ENCODE measurements at places on chromosomes 3 and 15.

DNA sequence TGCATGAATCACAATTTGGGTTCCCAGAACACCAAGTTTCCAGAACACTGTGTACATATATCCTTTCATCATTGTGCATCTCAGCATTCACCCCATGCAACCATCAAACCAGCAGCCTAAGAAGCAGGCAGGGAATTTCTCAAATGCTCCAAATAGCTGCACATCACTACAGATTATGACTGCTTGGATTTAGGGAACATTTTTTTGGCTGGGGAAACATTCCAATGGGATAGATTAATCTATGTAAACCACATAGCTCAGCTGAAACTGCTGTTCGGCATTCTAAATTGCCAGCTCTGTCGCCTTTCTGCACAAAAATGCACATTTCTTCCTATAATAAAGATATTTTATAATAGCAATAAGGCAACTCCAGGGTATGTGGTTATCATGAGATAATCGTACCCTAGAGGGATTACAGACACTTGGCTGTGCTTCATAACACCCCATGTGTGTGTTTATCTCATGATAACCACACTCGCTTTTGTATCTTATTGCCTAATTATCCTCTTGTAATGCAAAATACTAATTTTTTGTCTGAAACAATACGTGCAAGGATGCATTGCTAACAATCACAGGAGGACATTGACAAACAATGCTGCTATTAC lies 483.7 kb upstream of the DPH6 start:
- no peak for DNase-seq

- DNase-seq = no peak
Measured at GRCh38 chr3:189308608-189309007, 136.8 kb downstream of the TPRG1 start.

DNA sequence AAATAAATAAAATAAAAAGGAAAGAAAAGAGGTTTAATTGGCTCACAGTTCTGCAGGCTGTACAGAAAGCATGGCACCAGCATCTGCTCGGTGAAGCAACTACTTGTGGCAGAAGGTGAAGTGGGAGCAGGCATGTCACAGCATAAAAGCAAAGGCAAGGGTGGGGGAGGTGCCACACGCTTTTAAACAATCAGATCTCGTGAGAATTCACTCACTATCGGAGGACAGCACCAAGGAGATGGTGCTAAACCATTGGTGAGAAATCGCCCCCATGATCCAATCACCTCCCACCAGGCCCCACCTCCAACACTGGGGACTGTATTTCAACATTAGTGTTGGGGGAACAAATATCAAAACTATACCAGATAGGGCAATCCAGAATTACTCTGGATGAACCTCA lies 15.3 kb downstream of the SCG3 start:
- DNase-seq = no peak

DNA sequence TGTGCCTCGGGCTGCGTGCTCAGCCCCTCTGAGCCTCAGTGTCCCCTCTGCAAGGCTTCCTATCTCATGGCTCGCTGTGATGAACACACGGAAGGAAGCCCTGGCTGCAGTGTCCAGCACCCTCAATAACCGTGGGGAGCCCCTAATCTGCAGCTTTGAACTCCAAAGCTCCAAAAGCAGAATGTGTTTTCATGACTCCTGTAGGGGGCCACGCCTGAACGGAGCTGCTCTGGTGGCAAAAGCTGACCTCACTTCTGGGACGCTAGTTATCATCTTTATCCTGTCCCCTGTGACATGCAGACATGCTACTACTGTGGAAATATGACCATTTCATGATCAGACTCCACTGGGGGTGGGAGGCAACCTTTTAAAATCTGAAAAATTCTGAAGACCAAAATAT lies 98.8 kb downstream of the SEC22A start:
- DNase-seq = no peak

GRCh38 chr3:26984416-26985390 lies 362.1 kb downstream of the LRRC3B start:
- no peak for DNase-seq

DNA sequence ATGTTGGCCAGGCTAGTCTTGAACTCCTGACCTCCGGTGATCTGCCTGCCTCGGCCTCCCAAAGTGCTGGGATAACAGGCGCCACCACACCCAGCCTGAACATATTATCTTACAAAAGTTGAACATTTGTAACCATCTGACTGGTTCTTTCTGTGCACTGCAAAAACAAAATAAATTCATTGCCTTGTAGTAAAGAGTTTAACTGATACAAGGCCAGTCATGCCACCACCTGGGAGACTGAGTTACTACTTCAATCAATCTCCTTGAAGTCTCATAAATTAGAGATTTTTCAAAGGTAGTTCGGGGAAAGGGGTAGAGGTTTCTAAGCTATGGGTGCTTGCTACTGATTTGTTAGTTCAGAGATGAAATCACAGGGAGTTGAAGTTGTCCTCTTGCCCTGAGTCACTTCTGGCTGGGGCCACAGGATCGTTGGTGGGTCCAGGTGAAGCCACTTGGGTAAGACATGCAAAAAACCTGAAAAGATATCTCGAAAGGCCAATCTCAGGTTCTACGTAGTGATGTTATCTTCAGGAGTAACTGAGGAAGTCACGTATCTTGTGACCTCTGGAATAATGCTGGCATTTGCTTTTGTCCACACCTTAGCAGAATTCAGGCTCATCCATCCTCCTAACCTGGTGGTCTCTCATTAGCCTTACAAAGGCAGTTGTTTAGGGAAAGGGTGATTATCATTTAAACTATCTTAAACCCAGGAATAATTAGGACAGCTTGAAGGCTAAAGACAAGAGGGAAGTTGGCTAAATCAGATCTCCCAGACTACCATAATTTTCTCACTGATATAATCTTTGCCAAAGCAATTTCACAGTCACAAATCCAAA lies 33.7 kb downstream of the ZBTB11 start:
- DNase-seq = no peak

GRCh38 chr3:34360713-34361112 lies 562.3 kb downstream of the PDCD6IP start:
- DNase-seq = no peak

DNA sequence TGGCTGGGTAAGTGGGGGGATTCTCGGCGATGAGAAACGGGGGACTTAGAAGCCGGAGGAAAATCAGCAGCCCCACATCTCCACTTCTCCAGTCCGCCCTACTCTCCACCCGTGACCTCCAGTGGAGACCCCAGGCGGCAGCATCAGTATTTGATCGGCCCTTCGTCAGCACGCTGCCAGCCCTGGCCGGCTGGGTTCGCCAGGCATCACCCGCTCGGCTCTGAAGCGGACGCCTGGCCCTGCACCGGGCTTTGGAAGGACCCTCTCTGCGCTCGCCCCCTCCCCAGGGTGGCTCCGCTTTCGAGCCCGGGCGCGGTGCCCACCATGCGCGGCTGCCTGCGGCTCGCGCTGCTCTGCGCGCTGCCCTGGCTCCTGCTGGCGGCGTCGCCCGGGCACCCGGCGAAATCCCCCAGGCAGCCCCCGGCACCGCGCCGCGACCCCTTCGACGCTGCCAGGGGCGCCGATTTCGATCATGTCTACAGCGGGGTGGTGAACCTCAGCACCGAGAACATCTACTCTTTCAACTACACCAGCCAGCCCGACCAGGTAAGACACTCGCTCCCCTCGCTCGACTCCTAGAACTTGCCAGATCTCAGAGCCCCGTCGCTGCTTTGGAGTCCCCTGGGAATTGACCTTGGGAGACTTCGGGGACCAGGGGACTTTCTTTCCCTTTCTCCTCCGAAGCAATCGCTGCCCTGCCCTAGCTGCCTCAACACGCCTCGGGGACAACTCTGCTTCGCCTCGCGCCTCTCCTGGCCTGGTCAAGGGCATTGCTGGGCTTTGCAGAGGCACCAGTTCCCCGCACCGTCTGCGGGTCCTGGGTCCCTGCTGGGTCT lies 561 bp downstream of the SIDT1 start:
- no peak for DNase-seq

DNA sequence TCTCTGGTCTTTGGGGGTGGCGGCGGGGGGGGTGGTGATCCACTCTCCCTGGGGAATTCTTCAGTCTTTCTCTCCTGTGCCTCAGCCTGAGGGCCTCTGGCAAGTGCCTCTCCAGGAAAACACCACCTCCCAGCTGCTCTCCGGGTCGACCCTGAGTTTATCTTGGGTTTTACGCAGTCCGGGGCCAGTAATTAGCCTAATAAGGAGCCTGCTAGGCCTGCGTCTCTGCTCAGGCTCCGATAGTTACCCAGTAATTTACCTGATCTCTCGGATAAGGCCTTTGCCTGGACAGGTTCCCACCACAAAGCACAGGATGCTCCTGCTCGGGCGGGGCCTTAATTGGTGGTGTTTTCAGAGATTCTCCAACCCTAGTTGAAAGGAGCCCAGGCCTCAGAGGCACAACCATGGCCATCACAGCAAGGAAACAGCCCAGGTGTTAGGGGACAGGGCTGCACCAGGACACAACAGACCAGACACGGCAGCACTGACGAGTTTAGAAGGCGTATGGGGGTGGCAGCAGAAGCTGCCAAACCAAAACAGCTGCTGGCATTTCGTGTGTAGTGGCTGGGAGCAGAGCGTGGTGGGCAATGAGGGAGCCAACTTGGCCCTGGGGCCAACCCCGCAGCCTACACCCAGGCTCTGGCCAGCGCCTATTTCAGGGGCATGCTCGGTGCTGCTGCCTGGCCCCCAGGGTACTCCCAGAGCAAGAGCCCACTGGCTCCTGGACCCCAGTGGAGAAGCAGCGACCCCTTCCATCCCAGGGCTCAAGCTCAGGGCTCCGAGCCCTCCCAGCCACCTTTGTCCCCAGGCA lies 71.4 kb downstream of the KLF13 start:
- no peak for DNase-seq

DNA sequence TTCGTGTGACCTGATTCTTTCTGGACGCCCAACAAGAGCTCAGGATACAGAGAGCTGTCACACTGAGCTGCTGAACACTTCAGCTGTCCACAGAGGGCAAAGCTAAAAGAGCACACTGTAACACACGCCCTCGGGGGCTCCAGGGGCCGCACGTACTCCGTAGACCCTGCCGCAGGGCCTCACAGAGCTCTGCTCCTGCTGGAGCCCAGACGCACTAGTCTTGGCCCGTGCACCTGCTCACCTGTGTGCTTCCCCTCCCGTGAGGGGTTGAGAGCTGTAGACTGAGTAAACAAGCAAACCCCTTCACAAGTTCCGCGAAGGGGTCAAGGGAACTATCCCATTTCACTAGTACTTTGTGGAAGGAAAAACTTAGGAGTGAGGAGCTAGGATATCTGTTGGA lies 30.7 kb upstream of the TUSC7 start:
- no peak for DNase-seq

GRCh38 chr3:175247629-175248028 lies 388.5 kb downstream of the NAALADL2 start:
- DNase-seq = no peak

DNA sequence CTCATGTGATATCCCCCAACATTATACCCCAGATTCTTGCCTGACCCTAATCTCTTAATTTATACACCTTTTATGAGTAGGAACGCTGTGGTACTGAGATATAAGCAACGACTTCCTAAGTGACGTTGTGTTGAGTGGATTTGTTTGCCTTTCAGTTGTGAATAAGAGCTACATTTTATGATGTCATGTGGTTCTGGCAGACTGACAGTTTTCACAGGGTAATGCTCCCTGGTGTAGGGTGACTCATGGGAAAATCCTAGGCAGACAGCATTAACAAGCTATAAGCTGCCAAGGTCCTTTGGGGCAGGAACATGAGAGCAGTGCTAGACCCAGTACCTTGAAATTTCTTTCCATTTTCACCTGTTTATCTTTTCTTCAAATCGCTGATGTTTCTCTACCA lies 11.2 kb downstream of the C3orf52 start:
- no peak for DNase-seq

DNA sequence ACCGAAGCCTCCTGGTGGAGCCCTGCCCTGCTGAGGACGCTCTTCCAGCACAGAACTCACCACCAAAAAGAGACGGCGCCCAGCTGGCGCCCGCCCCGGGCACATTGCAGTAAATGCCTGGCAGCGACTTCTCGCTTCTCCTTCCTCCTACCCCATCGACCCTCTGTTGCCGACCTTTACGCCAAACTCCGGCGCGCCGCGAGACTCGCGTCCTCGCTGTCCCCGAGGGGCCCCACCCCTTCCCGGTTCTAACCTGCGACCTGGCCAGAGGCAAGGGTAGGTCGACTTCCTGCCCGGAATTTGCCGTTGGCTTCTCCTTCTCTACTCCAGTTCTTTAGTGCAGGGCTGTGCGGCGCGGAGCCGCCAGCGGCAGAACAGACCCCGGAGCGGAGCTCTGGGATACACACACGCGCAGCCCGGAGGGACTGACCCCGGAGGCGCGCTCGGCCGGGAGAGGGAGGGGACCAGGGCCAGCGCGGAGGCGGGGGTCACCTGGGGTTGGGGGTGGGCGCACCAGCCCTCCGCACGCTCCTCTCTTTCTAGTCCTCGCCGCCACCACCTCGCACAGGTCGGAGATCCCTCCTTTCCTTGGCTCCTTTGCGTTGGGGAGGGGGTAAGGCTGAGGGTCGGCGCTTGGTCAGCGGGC lies 226.6 kb upstream of the AZI2 start:
- DNase-seq = no peak

DNA sequence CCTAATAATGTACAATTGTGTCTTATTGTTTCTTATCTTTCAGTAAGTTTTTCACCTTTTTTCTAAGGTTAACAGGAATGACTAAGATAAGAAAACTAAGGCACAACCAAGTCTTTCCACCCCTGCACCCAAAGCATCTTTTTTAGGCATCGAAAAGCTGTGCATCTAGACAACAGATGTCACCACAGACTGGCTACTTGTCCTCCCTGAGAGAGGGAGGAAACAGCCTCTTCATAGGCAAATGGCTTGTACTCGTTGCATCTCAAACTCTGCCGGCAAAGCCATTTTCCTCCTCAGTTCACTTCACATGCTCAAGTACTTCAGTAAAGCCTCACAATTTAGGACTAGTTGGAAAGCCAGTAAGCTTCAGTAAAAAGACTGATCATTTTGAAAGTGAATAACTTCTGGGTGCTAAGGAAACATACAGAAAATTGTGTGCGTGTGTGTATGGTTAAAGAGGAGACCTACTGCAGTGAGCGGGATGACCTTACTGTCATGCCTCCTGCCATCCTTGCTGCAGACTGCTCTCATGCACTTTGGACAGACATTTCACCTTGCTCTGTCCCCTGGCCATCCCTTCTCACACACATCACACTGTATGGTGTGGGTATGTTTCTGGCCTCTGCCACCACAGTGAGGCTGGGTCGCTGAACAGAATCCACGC lies 36.5 kb upstream of the HACD2 start:
- no peak for DNase-seq

DNA sequence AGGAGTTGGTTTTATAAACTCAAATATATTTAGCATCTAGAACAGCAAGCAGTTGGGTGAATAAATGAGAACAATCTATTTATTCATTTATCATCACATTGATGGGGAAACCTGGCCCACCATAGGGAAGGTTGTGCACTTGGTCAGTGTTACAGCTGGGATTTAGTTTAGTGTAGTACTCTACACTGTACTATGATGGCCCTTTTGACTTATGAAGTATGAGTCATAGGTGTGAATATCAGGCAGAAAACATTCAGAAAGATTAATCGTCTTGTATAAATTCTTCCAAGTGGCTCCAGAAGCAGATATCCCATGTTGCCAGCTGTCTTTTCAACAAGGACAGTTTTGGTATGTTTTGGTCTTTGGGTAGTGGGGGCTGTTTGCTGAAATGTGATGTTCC lies 38.0 kb downstream of the BBS4 start:
- DNase-seq = no peak

GRCh38 chr3:48058091-48058490 lies 41.9 kb upstream of the MAP4 start:
- DNase-seq = no peak
